ENCODE measurements at places on chromosomes 11 and 22.

- no peak for DNase-seq
Measured at GRCh38 chr11:13135385-13136271, 126.5 kb downstream of the RASSF10 start.

DNA sequence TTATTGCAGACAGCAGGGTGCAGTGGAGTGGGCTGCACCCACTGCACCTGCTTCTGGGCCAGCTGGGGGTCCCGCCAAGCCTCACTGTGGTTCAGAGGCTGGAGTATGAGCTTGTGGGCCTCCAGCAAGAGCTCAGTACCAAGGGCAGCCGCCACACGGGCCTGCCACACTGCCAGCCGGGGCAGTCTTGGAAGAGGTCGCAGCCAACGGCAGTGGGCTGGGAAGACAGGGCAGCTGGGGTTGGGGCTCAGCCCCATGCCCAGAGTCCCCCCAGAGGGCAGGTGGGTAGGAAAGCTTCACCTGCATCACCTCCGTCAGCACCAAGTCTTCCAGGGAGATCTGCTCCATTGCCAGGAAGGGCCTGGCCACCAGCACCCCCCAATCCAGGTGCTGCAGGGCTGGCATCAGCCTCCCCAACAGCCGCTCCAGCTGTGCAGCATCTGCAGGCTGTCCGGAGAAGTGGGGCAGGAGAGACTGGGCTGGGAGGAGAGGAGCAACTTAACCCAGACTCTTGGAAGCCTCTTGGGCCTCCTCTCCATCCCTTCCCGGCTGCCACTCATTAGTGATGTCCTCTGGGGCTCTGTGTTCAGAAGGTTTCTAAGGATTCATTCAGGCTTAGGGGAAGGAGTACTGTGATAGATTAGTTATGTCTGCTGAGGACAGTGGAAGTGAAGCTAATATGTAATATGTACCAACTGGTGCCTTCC, 1.1 kb upstream of the GSTT4 start:
- DNase-seq: no peak

GRCh38 chr11:131234221-131234620, 136.2 kb upstream of the NTM start:
- DNase-seq: no peak

DNA sequence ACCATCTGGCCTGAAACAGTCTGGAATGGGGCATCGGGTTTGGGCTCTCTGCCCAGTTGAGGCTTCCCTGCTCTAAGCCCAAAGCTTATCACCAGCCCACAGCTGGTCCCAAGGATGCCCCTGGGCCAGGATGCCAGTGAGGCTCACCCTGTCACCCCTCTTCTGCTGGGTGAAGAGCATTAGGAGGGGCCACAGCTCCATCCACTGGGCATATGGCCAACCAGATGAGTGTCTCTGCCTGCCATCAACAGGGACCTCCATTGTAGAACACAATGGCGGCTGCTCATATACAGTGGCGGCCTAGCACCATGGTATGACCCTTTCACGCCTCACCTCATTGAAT, 5.6 kb downstream of the CHST1 start:
- DNase-seq: no peak

- no peak for DNase-seq
Measured at GRCh38 chr11:19525714-19526113, 186.9 kb upstream of the NAV2 start.

GRCh38 chr11:650482-650881, 13.4 kb downstream of the DRD4 start:
- DNase-seq: no peak

GRCh38 chr11:119483881-119484371, 61.0 kb upstream of the THY1 start:
- no peak for DNase-seq
